ENCODE measurements at places on chromosomes 4 and X.

GRCh38 chr4:183395395-183395794, 49.0 kb upstream of the CDKN2AIP start:
- no peak for DNase-seq

- DNase-seq: no peak
Measured at GRCh38 chrX:70432936-70433847, 10.1 kb downstream of the GDPD2 start.

GRCh38 chr4:1092026-1092982, 21.1 kb downstream of the RNF212 start:
- no peak for DNase-seq

- DNase-seq: no peak
Measured at GRCh38 chr4:150828159-150828558, 186.9 kb downstream of the LRBA start.

DNA sequence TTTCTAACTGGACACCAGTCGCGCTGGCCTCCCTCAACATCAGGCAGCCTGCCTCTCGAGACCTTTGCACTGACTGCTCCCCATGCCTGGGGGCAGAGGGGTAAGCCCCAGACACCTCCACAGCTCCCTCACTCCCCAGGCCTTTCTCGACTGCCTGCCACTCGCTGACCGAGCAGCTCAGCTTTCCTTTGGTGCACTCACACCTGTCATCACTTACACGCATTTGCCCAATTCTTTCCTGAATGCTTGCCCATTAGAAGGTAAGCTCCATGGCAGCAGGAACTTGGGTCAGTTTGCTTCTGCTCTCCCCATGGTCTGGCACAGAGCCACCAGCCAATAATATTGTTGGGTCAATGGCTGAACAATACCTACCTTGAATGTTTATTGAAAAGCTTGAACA, 32.2 kb upstream of the PROM1 start:
- DNase-seq: no peak

DNA sequence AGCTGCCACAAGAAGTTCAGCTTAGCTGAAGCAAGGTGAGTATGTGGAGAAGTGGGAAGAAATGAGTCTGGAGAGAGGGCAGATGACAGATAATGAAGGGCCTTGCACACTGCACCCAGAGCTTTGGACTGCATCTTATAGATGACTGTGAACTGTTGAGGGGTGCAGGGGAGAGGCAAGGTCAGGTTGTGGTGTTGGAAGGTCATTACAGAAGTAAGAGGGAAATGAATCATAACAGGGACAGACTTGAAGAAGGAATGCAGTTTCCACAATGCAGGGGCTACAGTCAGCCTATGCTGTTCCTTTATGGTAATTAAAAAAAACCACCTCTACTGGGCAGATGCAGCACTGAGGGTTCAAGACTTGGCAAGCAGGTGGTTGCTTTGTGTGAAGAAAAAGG, 4.8 kb upstream of the IGFBP7 start:
- DNase-seq: no peak

DNA sequence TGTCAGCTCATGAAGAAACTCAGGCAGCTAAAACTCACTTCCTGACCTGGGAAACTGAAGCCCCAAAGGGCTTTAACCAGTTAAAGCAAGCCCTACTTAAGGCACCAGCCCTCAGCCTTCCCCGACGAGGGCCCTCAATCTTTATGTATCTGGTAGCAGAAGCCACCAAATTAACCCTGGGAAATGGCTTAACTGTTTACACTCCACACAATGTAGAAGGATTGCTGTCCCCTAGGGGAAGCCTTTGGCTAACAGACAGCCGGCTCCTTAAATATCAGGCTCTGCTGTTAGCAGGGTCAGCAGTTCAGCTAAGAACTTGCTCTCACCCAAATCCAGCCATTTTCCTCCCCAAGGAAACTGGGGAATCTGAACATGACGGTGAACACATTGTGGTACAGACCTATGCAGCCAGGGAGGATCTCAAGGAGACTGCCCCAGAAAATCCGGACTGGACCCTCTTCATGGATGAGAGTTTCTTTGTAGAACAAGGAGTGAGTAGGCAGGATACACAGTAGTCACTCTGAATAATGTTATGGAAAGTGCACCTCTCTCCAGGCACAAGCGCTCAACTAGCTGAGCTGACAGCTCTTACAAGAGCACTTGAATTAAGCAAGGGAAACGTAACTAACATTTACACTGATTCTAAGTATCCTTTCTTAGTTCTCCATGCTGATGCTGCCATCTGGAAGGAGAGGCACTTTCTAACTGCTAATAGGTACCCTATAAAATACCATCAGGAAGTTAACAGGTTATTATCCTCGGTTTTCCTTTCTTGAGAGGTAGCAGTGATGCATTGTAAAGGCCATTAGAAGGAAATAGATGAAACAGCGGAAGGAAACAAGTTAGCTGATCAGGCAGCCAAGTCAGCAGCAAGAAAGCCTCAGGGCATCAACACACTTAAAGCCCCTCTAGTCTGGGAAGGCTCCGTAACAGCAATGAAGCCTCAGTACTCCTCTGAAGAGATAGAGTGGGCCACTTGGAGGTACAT, 9.6 kb upstream of the NAF1 start:
- DNase-seq: no peak

All from endothelial cell (in vitro differentiated cells).